ENCODE measurements at places on chromosomes 16 and 17.
A peak's percentile ranks its signal among the peaks of the same experiment; 100 is the strongest.

DNA sequence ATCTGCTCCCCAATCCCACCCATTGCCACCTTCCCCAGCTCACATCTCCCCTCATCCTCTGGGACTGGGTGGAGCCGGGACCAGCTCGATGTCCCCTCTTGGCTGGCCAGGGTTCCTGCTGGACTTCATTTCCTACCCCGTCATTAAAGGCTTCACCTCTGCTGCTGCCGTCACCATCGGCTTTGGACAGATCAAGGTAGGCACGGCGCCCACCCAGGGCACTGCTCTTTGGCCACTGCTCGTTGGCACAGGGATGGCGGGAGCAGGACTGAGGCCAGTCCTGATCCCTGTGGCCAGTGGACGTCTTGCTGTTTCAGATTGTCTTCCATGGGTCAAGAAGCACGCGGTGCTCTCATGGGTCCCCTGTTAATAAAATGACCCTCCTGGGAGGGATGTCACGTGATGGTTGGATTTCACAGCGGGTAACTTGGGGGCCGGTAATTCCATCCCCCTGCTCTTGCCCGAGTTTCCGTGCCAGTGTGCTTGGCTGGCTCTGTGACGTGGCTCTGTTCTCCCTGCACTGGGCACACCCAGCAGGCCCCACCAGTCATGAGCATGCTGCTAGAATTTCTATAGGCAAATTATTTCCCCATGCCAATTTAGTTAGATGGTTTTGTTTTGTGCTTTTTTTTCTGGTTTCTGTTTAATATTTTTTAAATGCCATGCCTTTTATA lies 3.1 kb downstream of the SLC26A11 start:
- DNase-seq = no peak

- DNase-seq = no peak
Measured at GRCh38 chr17:58375811-58376210, 23.8 kb upstream of the SUPT4H1 start.

DNA sequence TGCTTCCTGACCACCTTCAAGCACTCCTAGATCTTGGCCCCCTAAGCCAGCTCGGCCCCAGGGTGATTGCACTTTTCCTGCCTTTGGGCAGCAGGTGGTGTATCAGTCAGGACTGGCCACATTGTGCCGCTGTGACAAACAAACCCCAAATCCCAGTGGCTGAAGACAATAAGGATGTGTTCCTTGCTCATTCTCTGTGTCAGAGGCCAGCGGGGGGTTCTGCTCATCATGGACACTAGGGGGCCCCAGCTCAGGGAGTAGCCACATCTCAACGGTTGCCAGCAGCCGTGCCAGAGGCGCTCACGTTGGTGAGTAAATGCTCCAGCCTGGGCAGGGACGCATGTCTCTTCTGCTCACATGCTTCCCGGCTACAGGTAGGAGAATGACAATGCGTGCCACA lies 60.4 kb downstream of the ZDHHC7 start:
- DNase-seq = no peak

- DNase-seq = no peak
Measured at GRCh38 chr17:54907376-54907775, 6.7 kb downstream of the TOM1L1 start.

- no peak for DNase-seq
Measured at GRCh38 chr17:32314636-32315035, 27.3 kb downstream of the C17orf75 start.

- no peak for DNase-seq
Measured at GRCh38 chr17:60798576-60798975, 120.9 kb downstream of the BCAS3 start.

DNA sequence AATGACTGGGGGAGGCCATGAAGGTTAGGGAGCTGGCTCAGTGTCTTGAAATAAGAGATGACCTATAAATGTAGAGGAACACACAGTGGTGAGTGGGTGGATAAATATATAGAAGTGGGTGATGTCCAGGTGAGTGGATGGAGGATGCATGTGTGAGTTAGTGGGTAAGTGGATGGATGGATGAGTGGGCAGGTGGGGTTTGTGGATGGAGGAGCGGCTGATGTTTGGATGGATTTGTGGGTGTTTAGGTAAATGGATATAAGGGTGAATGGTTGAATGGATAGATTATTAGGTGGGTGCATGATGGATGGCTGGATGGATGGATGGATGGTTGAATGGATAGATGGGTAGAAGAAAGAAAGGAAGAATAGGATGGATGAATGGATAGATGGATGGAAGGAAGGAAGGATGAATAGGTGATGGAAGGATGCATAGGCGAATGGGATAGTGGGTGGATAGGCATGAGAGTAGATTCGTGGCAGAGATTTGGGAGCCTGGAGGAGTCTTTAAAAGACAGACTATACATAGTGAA lies 19.1 kb upstream of the TAC4 start:
- no peak for DNase-seq

DNA sequence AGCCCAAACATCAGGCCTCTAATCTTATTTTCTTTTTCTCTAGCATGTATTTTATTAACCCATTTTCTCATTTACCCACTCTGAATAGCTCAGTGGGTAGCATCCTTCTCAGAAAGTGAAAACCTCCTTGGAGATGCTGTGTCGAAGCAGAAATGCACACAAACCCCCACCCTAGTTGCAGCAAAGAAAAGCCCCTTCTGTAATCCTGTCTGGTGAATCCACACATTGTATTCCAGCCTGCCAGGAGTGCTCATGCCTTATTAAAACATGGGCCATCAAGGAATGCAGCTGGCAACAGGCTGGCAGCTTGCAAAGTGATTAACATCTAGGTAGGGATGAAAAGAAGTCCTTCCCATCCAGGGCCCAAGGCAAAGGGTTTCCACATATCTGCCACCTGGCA lies 39.7 kb upstream of the AXIN2 start:
- DNase-seq = no peak

DNA sequence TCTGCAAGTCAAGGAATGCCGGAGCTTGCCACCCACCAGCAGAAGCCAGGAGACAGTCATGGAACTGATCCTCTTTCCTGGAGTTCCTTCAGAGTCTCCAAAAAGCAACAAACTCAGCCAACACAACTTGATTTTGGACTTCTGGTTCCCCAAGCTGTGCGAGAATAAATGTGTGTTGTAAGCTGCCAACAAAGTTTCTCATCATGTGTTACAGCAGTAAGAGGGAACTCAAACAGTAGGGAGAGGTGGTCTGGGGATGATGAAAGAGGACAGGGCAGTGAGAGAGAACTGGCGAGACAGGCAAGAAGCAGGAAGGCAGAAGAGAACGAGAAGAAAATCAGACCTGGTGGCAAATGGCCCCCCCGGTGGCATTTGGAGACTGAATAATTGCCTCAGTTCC lies 204.9 kb downstream of the MAF start:
- no peak for DNase-seq

GRCh38 chr17:29172589-29172988 lies 7.6 kb downstream of the MYO18A start:
- no peak for DNase-seq

DNA sequence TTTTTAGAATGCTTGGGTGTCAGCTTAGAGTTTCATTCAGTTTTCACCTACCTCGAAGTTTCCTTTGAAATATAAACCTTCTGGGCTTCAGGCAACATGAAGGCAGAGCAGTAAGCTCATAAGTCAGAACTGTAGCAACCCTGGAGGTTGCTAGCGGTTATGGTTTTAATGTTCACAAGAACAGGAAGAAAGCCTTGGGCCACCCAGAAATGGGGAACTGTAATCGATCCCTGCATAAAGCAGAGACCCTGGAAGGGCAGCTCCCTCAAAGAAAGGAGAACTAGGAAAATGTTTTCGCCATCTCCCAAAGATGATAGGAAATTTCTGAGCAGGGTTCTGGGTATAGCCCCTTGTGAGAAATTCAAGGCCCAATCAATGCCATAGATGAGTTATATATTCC lies 47.8 kb upstream of the RASL10B start:
- no peak for DNase-seq

DNA sequence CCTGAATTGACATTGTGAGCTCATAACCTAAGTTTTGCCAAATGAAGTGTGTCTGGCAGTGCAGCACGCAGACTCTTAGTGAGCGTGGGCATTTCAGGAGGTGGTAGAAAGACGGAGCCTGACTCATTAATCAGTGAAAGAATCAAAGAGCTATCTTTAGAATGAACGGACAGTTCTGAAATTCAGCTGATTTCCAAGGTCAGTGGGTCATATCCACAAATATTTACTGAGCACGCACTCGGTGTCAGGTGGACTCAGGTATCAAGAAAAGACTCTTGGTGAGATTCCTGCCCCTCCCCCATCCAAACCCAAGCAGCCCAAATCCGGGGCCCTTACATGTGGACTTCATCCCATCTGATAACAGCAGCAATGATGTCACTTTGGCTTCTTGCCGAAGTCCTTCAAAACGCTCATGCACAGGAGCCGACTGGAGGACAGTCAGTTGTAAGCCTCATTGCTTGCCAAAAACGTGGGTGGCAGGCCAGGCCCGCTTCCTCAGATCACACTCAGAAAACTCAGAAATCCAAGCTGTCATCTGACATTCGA lies 185.8 kb downstream of the HS3ST3A1 start:
- peak; percentile 89 for DNase-seq

DNA sequence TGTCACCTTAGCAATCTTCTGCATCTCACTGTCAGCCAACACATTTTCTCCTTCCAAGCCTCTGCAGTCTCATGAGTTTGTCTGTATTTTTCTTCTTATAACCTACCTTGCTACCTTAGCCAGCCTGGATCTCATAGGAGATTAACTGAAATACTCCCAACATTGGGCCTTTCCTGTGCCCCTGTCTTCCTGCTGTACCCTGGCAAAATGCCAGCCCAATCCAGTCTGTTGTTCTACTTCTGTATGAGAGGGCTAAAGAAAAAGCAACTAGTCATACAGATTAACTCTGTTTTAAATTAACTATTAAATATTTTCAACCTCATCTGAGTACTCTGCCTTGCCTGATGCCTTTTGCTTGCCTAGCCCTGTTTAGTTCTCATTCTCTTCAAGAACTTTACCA lies 18.4 kb downstream of the GOSR1 start:
- DNase-seq = no peak

DNA sequence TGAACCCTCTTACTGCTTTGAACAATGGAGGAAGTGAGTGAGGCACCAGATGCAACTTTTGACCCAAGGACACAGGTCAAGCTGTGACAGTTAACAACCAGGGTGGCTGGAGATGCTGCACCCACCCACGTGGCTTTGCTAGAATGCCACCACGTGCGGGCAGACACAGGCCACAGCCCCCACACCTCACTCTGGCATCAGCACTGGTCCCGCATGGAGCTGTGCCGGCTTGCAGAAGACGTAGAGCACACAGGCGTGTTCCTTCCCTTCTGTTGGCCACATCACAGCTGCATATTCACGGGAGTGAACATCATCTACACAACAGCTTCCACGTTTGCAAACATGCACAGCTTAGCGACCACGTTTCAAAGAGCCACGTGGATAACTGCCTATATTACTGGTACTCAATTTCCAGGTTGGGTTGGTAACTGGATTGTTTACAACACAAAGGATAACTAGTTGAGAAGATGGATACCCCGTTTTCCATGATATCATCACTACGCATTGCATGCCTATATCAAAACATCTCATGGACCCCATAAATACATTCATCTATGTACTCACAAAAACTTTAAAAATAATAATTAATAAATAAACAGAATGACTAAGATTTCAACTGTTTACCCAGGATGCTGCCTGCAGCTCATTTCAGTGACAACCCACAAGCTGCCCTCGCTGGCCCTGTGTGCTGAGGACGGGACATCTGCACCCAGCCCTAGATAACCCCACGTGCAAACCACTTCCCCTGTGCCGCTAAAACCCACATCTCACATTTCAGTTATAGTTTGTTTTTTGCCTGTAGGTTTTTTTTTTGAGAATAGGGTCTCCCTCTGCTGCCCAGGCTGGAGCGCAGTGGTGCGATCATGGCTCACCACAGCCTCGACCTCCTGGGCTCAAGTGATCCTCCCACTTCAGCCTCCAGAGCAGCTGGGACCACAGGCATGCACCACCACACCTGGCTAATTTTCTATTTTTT lies 132.0 kb downstream of the ANKRD11 start:
- DNase-seq = no peak

- no peak for DNase-seq
Measured at GRCh38 chr17:57396511-57396921, 140.2 kb downstream of the MSI2 start.

GRCh38 chr17:8226536-8227237 lies 16.3 kb upstream of the AURKB start:
- peak; percentile 90 for DNase-seq

DNA sequence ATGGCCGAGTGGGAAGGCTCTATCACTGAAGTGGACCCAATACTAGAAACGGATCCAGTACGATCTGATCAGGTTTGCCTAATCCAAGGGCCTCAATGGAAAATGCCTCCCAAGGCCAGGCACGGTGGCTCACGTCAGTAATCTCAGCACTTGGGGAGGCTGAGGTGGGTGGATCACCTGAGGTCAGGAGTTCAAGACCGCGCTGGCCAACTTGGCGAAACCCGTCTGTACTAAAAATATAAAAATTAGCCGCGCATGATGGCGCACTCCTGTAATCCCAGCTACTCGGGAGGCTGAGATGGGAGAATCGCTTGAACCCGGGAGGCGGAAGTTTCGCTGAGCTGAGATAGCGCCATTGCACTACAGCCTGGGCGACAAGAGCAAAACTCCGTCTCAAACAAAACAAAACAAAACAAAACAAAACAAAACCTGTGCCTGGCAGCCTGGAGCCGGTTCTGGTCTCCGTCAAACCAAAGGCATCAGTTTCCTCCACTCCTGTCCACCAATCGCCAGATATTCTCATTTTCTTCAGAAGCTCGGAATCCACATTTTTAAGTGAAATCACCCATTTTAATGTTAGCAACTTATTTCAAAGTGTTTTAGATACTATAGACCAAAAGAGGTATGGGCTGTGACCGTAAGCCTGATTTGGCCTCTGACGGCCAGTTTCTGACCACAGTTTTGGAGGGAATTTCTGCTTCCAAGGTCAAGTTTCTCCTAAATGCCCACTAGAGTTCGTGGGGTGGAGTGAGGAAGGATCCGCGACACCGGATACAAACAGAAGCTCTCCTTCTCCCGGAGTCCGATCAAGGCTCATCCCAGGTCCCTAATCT lies 664 bp downstream of the NQO1 start:
- no peak for DNase-seq

DNA sequence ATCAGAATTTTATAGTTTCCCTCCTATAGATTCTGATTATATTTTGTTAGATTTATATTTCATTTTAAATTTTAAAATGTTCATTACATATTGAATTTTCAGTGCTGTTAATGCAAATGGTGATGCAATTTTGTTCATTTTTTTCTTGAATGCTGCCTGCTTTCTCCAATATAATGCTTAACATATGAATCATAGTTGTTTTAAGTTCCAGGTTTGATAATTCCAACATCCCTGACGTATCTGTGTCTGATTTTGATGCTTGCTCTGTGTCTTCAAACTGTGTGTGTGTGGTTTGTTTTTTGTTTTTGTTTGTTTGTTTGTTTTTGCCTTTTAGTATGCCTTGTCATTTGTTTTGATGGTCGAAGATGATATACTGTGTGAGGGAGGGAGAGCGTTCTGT lies 134.7 kb upstream of the ELAC2 start:
- no peak for DNase-seq

GRCh38 chr16:8380311-8380710 lies 210.0 kb downstream of the TMEM114 start:
- no peak for DNase-seq

All from RCC 7860 (cell line).